ENCODE measurements at places on chromosomes 1 and 21.

DNA sequence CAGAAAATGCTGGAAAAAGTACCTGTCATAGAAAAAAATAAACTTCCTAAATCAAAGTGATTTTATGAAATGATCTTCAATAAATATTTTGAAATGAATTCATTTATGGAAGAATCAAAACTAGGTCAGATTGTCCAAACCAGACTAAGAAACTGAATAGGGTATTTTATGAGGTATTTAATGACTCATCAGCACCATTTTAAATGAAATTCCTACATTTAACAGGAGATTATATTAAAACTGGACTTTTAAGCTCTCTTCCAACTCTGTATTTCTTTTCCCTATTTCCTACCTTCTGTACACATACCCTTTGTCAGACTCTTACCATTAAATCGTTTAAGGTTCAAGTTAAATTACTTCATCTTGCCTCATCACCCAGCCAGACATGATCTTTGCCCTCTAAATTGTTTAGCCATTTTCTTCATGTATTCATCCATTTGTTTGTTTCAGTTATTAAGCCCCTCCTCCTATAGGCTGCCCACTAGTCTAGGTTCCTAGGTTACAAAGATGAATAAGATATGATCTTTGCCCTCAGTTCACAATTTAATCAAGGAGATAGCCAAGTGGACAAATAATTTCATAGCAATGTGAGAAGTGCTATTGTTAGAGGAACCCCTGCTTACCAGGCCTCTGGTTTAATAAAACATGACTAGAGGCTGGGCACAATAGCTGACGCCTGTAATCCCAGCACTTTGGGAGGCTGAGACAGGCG, 25.0 kb downstream of the TATDN3 start:
- DNase-seq, result no peak

- DNase-seq, result no peak
These were observed 389.6 kb upstream of the C1orf87 start for GRCh38 chr1:60463146-60463545.

- DNase-seq, result no peak
These were observed 52.5 kb upstream of the ID3 start for GRCh38 chr1:23611601-23612327.

GRCh38 chr1:151043163-151043562, 4.4 kb upstream of the C1orf56 start:
- DNase-seq, result no peak

- DNase-seq, result no peak
These were observed 45.5 kb downstream of the UCHL5 start for GRCh38 chr1:193013707-193014106.

DNA sequence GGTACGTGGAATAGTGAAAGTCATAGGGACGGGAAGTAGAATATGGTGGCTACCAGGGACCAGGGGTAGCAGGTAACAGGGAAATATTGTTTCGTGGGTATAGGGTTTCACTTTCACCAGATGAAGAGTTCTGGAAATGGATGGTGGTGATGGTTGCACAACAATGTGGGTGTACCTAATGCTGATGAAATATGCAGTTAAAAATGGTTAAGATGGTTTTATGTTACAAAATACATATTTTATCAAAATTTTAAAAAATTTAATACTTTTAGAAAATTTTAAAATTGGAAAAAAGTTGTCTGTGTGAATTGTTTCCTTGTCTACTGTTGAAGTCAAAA, 55.5 kb upstream of the TLR5 start:
- no peak for DNase-seq

- DNase-seq, result no peak
These were observed 462.1 kb downstream of the LMO4 start for GRCh38 chr1:87790756-87791155.

DNA sequence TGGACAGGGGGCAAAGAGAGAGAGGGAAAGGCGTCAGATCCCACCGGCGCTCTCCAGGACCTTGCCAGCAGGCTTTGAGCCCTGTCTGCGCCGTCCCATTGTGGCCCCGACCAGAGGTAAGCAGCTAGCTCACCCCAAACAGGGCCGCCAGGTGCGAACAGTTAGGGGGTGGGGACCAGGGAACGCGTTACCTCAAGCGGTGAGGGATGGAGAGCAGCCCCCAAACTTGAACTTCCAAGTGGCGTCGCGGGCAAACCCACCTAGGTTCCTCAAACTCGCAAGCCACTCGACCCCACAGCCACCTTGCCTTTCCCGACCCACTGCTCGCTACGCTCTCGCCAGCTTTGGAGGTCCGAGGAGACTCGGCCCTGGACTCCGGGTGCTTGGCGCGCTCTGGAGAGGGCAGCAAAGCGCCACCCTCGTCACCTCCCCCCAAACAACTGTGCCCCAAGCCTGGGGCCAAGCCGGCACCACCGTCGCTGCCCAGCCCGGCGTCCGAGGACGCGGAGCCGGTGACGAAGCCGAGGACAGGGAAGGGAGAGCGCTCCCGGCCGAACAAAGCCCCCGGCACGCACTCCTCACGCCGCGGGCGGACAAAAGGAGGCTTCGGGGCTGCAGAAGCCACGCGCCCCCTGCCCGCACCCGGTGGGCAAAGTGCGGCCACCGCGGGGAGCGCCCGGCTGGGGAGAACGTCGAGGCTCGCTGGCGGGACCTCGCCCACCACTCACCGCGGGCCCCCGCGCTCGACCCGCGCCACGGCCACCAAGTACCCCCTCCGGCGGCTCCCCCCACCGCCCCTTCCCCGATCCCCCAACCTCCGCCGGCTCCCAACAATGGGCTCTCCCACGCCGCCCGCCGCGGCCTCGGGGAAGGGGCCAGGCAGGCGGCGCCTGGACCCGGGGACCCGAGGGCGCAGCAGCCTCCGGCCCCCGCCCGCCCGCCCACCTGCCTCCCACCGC, 976 bp downstream of the SSBP3 start:
- DNase-seq, result no peak

DNA sequence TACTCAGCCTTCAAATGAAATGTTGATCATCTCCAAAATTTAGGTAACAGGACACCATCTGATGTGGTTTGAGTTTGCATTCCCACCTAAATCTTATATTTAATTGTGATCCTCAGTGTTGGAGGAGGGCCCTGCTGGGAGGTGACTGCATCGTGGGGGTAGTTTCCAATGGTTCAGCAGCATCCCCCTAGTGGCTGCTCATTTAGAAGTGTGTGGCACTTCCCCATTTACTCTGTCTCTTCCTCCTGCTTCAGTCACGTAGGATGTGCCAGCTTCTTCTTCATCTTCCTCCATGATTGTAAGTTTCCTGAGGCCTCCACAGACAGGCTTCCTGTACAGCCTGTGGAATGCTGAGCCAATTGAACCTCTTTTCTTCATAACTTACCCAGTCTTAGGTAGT, 731.2 kb downstream of the USP25 start:
- DNase-seq, result no peak

DNA sequence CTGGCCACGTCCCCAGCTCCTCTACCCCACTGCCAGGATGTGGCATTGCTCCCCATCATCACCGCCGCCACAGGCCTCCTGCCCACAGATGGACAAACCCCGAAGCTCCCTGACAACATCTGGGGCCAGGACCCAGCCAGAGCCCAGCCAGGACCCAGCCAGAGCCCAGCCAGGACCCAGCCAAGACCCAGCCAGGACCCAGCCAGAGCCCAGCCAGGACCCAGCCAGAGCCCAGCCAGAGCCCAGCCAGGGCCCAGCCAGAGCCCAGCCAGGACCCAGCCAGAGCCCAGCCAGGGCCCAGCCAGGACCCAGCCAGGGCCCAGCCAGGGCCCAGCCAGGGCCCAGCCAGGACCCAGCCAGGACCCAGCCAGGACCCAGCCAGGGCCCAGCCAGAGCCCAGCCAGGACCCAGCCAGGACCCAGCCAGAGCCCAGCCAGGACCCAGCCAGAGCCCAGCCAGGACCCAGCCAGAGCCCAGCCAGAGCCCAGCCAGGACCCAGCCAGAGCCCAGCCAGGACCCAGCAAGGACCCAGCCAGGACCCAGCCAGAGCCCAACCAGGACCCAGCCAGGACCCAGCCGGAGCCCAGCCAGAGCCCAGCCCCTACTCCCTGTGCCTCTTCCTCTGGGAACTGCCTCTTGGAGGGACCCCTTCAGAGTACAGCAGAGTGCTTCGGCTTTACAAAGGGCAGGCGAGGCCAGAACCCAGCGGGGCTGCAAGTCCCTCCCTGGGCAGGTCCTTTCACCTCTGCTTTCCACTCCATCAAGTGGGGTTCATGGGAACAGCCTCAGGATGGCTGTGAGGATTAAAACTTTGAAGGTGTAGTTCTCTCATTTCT, 43.7 kb downstream of the DISP3 start:
- DNase-seq, result no peak

DNA sequence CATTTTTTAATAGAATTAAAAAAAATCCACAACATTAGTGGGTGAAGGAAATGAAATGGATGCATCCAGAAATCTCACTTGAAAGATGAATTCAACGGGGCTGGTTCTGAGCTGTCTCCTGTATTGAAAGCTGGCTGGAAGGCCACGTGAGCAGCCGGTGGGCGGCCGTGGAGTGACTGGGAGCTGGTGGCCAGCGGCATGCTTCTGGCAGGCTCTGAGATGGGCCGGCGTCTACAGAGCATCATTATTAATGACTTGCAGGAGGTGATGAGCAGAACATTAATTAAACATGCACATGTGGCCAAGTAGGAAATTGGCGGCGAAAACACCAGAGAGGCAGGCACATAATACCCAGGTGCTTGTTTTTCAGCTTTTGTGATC, 115.6 kb upstream of the LMO4 start:
- DNase-seq, result no peak

GRCh38 chr1:57142169-57142568, 176.4 kb upstream of the C8B start:
- no peak for DNase-seq

- DNase-seq, result no peak
These were observed 17.1 kb upstream of the SLC44A3 start for GRCh38 chr1:94803106-94803505.

DNA sequence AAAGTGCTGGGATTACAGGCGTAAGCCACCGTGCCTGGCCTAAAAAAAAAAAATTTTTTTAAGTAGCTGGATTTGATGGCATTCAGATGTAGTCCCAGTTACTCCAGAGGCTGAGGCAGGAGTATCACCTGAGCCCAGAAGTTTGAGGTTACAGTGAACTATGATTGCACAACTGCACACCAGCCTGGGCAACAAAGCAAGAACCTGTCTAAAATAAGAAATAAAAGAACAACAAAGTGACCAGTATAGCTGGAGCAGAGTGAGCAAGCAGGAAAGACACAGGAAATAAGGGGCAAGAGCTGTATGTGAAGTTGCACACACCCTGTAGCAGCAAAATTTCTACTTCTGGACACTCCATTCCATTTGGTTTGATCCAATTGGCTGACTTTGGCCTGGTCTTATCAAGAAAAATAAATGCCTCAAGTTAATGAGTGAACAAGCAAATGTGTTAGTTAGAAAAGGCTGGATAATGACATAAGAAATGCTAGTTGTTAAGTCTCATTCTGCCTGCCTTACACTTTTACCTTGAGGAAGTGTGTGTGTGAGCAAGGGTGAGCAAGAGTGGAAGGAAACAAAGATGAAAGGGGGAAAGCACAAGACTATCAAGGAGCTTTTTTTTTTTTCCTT, 7.9 kb downstream of the ATP5IF1 start:
- no peak for DNase-seq

- peak; percentile 20 for DNase-seq
These were observed at the start of gene ZFP69 for GRCh38 chr1:40476924-40477677. TSS of gene ZFP69 (plus strand) at chr1:40477290. CDS start at chr1:40479362, 2,072 bp downstream.

DNA sequence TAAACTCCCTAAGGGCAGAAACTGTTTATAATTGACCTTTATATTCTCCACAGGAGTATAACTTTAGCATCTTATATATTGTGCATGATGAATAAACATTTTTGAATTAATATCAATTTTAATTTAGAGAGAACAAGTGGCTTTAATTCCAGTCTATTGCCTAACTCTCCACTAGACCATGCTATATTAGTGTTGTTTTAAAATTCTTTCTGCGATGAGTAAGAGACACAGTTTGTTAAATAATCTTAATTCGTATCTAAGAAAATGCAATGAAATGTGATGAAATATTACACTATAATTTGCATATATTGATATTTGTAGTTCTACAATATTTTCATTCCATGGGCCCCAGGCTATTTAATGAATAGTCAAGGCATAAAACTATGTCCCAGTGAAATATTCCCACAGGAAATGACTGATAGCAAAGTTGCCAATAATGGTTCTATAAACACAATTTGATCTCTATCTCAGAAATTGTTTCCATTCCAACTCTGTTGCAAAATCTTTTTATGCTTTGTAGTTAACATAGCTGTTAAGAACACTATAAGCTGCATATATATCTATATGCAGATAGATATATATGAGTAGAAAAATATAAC, 2.9 kb upstream of the SYDE2 start:
- DNase-seq, result no peak

- DNase-seq, result no peak
These were observed 9.5 kb downstream of the RRP15 start for GRCh38 chr1:218294546-218294945.

- DNase-seq, result no peak
These were observed 8.4 kb upstream of the PM20D1 start for GRCh38 chr1:205858141-205858961.

GRCh38 chr1:167502192-167502551, 16.2 kb downstream of the CD247 start:
- no peak for DNase-seq

DNA sequence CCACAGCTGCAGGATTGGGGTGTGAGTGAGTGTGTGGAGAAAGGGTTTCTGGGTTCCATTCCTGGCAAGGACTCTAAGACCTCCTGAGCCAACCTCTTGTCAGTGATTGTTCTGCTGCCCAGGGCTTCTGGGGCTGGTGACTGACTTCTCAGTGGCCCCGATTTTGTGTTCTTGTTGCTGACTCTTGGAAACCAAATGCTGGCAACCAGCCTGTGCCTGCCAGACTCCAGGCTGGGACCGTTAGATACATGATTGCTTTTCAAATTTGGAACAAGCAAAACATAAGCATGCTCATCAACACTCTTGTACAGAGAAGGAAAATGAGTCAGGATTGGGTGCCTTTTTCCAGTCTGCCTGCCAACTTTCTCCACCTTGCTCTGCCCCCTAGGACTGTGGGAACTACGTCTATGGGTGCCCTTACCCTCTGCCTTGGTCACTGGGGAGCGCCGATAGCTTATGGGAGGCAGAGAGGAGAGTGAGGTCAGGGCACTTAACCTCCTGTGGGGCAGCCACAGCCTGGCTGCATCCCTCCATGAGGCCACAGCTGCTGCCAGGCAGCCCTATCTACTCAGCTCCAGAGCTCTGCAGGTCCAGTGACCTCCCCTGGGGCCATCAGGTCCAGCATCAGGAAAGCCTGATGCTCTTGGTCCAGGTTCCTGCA, 39.3 kb upstream of the EPS8L3 start:
- no peak for DNase-seq

DNA sequence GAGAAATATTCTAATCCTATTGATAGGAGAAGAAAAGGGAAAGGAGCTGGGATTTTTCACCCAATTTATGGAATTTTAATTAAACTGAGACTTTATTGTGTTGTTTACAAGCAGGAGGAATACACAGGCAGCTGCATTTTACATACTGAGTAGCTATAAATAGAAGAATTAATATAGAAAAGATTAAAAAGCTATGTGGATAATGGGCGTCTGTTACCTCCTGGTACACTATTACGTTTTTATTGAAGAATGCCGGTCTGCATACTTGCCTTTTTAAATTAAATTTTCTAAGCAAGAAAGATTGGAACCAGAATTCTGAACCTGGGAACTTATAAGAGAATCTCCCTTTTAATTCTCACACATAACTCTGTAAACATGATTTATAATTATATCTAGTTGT, 52.1 kb upstream of the CACHD1 start:
- DNase-seq, result no peak

Measured in brain microvascular endothelial cell (primary cell).